Endothelial cell of umbilical vein (primary cell): ENCODE measurements at places on chromosomes 13 and 19. TPM values are rescaled to one million over a fixed set of nuclear protein-coding genes. Genes with fewer than 3 reads are reported as not detected.

DNA sequence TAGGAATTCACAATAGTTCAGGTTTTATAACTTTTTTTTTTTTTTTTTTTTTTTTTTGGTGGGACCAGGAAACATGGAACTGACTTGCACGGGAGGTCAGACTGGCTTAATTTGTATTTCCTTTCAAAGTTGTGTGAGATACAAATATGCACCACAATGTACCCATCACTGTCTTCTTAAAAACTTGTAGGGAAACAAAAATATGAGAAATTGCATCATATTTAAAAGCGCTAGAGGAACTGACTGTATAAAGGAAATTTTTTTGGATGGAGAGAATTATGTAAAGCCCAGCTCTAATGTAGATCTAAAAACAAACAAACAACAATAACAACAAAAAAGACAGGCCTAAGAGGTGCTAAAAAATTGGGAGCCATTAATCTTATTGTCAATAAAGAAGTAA is 246.5 kb downstream of the DCT start:
- H3K4me3 ChIP-seq: no peak overlapping the region
- DNase-seq: no peak
- H3K27ac ChIP-seq: no peak overlapping the region
- no peaks in the 10 kb centered on the region for H3K36me3 ChIP-seq

Gene RRAS
- 84.8 and 89.5 TPM in 2 replicates for total RNA-seq

DNA sequence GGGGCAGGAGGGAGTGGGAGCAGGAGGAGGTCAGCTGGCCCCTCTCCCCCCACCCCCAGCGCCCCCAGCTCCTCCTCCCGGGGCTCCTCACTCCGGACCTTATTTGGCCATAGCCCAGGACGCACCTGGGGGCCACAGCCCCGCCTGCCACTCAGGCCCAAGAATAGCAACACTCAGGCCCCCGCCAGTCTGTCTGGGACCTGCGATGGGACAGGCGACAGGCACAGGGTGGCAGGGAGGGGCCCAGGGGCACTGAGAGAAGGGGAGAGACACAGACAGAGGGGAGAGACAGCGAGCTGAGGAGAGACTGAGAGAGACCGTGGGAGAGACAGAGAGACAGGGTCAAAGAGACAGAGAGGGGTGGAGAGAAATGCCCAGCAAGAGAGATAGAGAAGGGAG is 10.2 kb downstream of the JOSD2 start:
- no peaks in the 10 kb centered on the region for H3K36me3 ChIP-seq
- no peaks in the 10 kb centered on the region for H3K4me1 ChIP-seq
- no peak overlapping the region for H3K27ac ChIP-seq
- H3K27me3 ChIP-seq: no peaks in the 10 kb centered on the region

- H3K4me3 ChIP-seq: no peak overlapping the region
- peaks cover 23% of the 10 kb centered on the region for H3K4me1 ChIP-seq
- no peaks in the 10 kb centered on the region for H3K36me3 ChIP-seq
Observed at GRCh38 chr13:41919031-41919740, 41.7 kb downstream of the VWA8 start.

- no peak overlapping the region for H3K27ac ChIP-seq
- no peaks in the 10 kb centered on the region for H3K27me3 ChIP-seq
- H3K4me3 ChIP-seq: no peak overlapping the region
- DNase-seq: no peak
- H3K4me1 ChIP-seq: no peaks in the 10 kb centered on the region
Observed at GRCh38 chr13:106038752-106039151, 496.7 kb downstream of the EFNB2 start.

Gene SLAIN1
- total RNA-seq: 4.3 and 4.5 TPM in 2 replicates

Gene LILRB2
- total RNA-seq: not detected in 2 replicates

DNA sequence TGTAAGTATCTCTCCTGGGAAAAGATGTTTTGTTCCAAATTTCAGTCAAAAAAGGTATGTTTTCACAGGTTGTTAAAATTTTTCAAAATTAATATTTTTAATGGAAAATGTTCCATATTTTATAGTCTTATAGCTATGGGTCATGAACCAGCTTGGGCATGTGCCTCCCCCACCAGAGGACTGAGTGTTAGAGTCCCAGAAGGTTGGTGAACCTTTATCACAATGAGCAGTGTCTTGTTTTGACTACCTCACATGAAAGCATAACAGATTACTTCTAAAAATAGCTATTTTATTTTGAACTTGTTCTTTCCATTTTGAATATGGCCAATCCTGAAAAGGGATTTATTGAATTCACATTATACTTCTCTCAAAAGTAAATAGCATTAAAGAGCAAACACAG is 112.5 kb upstream of the TSC22D1 start:
- H3K4me1 ChIP-seq: no peaks in the 10 kb centered on the region
- no peaks in the 10 kb centered on the region for H3K27me3 ChIP-seq
- no peak for DNase-seq
- H3K4me3 ChIP-seq: no peak overlapping the region
- no peaks in the 10 kb centered on the region for H3K36me3 ChIP-seq

- no peak for DNase-seq
- no peaks in the 10 kb centered on the region for H3K36me3 ChIP-seq
- no peak overlapping the region for H3K27ac ChIP-seq
- peaks cover 1% of the 10 kb centered on the region for H3K27me3 ChIP-seq
Observed at GRCh38 chr13:106063591-106064313, 471.7 kb downstream of the EFNB2 start.

Gene ZSWIM4
- total RNA-seq: 23.1 and 26.6 TPM in 2 replicates

Gene CYP2A6
- not detected in 2 replicates for total RNA-seq

DNA sequence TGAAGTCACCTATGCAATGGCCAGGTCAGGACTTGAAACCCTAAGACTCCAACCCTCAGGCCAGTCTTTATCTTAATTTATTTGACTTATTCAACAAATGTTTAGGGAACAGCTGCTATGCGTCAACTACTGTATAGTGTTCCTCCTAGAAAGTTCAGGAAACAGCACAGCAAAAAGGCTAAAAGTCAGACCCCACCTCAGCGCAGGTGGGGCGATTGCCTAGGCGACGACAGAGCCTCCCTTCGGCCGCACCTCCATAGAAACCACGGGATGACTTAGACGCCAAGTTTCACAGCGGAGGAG is 502 bp downstream of the VRK3 start:
- H3K27ac ChIP-seq: peak overlapping the region; percentile 65
- no peak for DNase-seq
- H3K36me3 ChIP-seq: no peaks in the 10 kb centered on the region
- H3K27me3 ChIP-seq: no peaks in the 10 kb centered on the region
- H3K4me3 ChIP-seq: peak overlapping the region; percentile 82

Gene ZNF91
- 12.4 and 17.0 TPM in 2 replicates for total RNA-seq

Gene HSPB6
- total RNA-seq: 2.7 and 6.2 TPM in 2 replicates

GRCh38 chr13:69092615-69093322 is 1014.9 kb upstream of the ATXN8OS start:
- H3K27ac ChIP-seq: no peak overlapping the region
- no peaks in the 10 kb centered on the region for H3K36me3 ChIP-seq
- H3K4me1 ChIP-seq: no peaks in the 10 kb centered on the region
- DNase-seq: no peak
- no peaks in the 10 kb centered on the region for H3K27me3 ChIP-seq

Gene LILRA1
- not detected in 2 replicates for total RNA-seq

Gene ANGPTL8
- total RNA-seq: not detected in 2 replicates

- no peak overlapping the region for H3K4me3 ChIP-seq
- no peak for DNase-seq
- H3K27me3 ChIP-seq: no peaks in the 10 kb centered on the region
- H3K27ac ChIP-seq: no peak overlapping the region
Observed at GRCh38 chr13:35835989-35836388, 295.2 kb downstream of the DCLK1 start.

Gene ZNF208
- not detected in 2 replicates for total RNA-seq

Gene NLRP12
- 0.58 and 0.73 TPM in 2 replicates for total RNA-seq

GRCh38 chr13:96792188-96792587 is 202.1 kb downstream of the OXGR1 start:
- H3K4me1 ChIP-seq: no peaks in the 10 kb centered on the region
- H3K4me3 ChIP-seq: no peak overlapping the region
- no peaks in the 10 kb centered on the region for H3K27me3 ChIP-seq
- DNase-seq: no peak
- no peak overlapping the region for H3K27ac ChIP-seq

DNA sequence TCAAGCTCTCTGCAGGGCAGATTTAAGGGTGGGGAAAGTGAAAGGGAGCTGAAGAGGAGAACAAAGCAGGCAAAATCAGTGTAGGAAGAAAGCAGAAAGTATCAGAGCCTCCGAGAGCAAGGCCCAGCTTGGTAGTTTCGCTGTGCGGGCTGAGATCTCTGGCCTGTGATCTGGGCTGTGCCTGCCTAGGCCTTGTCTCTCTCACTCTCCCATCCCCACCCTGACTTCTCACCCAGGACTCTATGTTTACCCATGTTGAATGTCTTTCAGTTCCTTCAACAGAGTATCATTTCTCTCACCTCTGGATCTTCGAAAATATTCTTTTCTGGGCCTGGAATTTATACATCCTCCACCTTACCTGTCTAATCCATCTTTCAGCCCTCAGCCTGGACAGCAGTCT is 391.3 kb downstream of the FOXO1 start:
- H3K27me3 ChIP-seq: no peaks in the 10 kb centered on the region
- no peak overlapping the region for H3K4me3 ChIP-seq
- no peak for DNase-seq
- no peak overlapping the region for H3K27ac ChIP-seq

DNA sequence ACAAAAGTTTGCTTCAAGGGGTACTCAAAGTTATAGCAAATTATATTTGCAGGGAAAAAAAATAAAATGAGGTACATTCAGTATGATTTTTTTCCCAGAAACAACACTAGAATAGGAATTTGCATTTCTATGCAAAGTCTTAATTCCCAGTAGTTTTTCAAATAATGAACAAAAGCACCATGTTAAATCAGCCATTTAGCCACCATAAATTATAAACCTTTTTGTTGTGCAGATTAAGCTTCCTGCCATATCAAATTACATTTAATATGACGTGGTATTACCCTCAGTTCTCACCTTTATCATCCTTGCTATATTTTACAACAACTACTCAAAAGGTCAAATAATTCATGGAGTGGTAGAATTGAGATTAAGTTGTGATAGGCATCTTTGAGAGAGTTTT is 136.6 kb upstream of the FRY start:
- H3K27me3 ChIP-seq: no peaks in the 10 kb centered on the region
- H3K4me1 ChIP-seq: no peaks in the 10 kb centered on the region
- H3K4me3 ChIP-seq: no peak overlapping the region
- no peaks in the 10 kb centered on the region for H3K36me3 ChIP-seq

GRCh38 chr19:19345232-19345631 is 24.6 kb downstream of the MAU2 start:
- H3K27me3 ChIP-seq: no peaks in the 10 kb centered on the region
- H3K36me3 ChIP-seq: peaks cover 77% of the 10 kb centered on the region
- no peak for DNase-seq
- H3K4me1 ChIP-seq: no peaks in the 10 kb centered on the region
- H3K27ac ChIP-seq: no peak overlapping the region

Gene TUBA3C
- total RNA-seq: not detected in 2 replicates

DNA sequence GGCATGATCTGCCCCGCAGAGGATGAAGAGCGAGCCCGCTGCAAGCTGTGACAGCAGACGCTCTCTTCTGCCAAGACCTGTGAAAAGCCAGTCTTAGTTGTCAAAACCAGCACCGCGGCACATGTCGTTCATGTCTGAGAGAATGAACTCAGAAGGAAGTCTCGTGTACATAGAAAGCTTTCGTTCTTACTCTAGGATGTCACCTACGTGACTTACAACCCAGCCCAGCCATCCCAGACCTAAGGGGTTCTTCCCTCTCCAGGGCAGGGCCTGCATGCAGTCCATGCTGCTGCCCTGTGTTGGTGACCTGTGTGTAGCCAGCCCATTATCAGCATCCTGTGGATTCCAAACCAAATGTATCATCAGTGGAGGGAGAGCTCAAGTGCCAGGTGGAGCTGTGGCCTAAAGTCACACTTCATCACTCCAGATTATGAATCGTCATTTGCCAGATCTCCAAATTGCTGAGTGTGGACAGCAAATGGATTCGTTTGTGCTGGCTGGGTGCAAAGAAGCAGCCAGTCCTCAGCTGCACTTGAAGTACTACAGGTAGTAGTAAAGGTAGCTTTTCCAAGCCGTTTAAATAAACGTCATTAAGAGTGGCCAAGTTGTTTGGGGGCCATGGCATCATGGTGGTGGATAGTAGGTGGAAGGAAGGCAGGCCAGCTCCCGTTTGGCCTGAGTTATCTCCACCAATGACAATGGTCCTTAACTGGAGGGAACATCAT is 73.9 kb upstream of the GPR183 start:
- DNase-seq: no peak
- no peak overlapping the region for H3K27ac ChIP-seq
- H3K4me3 ChIP-seq: no peak overlapping the region
- H3K36me3 ChIP-seq: peaks cover 2% of the 10 kb centered on the region

DNA sequence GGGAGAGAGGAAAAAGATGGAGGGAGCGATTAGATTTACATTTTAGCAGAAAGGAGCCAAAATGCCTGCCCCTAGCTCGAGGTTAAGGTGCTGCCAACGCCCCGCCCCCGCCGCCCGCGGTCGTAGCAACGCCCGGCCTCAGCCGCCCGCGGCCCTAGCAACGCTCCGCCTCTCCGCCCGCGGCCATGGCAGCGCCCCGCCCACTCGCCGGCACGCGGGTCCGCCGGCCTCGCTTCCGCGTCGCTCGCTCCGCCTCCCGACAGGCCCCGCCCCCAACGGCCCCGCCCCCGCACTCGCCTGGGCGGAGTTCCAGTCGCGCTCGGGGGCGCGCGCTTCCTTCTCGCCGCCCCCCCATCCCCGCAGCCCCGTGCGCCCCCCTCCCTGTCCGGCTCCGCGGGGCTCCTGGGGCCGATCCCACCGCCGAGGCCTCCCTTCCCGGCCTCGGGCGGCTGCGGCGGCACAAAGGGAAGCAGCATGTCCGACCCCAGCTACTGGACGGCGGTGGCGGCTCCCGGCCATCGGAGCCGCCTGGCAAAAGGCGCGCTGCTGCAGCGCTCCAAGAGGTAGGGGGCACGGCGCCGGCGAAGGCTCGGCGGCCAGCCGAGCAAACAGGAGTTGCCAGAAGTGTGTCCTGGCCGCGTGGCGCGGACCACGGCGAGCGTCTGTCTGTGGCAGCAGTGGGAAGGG is 20.3 kb downstream of the MAST3 start:
- H3K36me3 ChIP-seq: no peaks in the 10 kb centered on the region
- H3K4me3 ChIP-seq: peak overlapping the region; percentile 63
- H3K27ac ChIP-seq: no peak overlapping the region
- H3K27me3 ChIP-seq: no peaks in the 10 kb centered on the region
- DNase-seq: peak; percentile 83

DNA sequence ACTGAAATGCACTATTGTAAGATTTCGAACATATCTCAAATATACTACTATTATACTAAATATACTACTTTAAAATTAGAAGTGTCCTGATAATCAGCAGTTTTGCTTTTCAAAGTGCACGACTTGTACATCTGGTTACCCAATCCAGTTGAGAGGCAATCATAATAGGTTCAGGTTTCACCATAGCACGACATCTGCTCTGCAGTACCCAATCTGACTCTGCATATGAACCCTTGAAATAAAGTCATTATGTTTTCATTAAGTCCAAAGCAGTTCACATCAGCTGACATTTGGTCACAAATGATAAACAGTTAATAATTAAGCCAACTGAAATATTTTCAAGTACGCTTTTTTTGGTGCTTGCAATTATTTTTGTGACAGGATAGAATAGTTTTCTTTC is 90.6 kb downstream of the PCDH9 start:
- no peaks in the 10 kb centered on the region for H3K27me3 ChIP-seq
- DNase-seq: no peak
- no peak overlapping the region for H3K27ac ChIP-seq
- no peaks in the 10 kb centered on the region for H3K36me3 ChIP-seq
- no peak overlapping the region for H3K4me3 ChIP-seq

- no peaks in the 10 kb centered on the region for H3K36me3 ChIP-seq
- no peak for DNase-seq
- H3K4me3 ChIP-seq: no peak overlapping the region
- H3K27ac ChIP-seq: no peak overlapping the region
Observed at GRCh38 chr13:112213467-112214255, 146.7 kb downstream of the SOX1 start.
